Right lobe of liver (tissue), 6 donors: ENCODE measurements at places on chromosomes 3 and 15.

DNA sequence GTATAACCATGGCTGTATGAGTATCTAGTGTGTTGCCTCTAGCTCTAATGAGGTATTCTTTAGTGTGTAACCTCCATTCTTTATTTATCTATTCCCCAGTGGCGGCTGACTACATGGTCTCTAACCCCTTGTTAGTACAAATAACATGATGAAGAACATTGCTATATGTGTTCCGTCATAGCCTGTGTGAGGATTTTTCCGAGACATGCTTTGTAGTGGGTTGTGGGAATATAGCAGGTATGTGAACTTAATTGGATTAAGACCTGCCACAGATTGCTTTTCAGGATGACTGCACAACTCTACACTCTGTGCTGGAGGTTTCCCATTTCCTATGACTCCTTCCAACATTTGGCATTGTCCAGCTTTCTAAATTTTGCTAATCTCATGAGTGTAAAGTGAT lies 563.4 kb downstream of the ROBO1 start:
- DNase-seq: no peak

DNA sequence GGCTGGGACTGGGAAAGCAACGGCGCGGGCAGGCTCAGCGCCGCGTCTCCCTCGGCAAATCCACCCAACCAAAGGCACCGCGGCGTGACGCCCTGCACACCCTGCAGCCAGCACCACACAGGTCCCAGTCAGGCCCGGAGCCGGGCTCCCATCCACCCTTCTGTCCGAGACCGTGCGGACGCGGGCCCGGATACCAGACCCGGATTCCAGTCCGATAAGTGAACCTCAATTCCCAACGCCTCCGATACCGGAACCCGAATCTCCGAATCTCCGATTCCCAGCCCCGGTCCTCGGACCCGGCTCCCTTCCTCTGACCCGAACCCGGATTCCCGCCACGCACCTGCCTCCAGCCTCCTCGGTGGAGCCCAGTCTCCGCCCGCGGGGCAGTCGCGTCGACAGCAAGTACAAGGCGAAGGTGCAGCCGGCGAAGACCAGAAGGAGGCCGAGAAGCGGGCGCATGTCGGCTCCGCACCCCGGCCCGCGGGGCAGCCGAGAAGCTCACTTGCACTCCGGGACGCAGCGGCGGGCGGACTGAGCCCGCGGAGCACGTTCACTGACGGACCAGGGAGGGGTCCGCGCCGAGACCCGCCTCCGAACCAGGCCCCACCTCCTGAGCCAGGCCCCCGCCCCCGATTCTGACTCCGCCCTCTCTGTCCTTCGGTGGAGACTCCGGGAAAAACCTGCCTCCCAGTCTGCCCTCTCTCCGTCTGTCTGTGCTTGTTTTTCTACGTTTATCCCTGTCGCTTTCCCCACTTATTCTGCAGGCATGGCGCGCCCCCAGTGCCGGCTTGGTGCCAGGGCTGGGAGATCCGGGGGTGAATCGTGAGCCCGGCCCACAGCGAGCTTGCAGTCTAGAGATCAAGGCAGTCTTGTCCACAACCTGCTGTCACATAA lies at the start of gene TMEM41A:
TSS of gene TMEM41A (minus strand) at position 533 of the 894 bp plus-strand sequence. CDS start at position 459, 74 bp downstream.
- peak; percentile 96 for DNase-seq

DNA sequence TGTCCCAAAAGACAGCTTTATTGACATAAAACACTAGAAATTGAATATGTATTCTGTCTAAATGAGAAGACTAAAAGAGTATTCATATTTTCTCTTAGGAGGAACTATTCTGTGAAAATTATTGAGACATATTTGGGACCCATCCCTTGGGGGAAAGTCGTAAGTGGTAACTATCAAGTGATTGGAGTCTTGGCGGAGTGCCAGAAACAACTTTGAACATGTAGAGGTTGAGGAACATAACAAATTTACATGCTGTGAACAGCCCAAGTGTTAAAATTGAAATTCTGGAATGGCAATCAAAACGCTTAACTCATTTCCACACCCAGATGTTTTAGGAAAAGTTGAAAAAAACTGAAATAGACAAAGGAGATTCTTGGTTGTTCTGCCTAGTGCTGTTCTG lies 1034.6 kb downstream of the NSUN3 start:
- no peak for DNase-seq

GRCh38 chr3:69385723-69386555 lies at the start of gene FRMD4B:
TSS of gene FRMD4B (minus strand) at chr3:69386088. CDS start at chr3:69385989, 99 bp downstream.
- peak; percentile 76 for DNase-seq

DNA sequence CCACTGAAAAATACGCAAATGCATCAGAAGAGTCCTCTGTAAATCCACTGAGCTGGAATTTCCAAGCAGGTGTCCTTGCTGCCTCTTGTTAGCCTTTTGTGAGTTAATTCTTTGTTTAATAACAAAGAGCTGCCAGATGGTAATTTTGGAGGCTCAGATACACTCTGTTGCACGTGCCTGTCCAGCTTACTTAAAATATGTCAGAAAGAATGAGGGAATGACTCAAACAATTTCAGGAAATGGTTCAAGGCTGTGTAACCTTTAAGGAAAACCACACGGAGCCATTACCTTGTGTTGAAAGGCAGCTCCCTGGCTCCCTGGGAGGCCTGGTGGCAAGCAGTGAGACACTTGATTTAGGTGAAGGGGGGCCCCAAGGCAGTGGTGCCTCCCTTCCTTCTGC lies 302.2 kb upstream of the CTDSPL start:
- DNase-seq: no peak

DNA sequence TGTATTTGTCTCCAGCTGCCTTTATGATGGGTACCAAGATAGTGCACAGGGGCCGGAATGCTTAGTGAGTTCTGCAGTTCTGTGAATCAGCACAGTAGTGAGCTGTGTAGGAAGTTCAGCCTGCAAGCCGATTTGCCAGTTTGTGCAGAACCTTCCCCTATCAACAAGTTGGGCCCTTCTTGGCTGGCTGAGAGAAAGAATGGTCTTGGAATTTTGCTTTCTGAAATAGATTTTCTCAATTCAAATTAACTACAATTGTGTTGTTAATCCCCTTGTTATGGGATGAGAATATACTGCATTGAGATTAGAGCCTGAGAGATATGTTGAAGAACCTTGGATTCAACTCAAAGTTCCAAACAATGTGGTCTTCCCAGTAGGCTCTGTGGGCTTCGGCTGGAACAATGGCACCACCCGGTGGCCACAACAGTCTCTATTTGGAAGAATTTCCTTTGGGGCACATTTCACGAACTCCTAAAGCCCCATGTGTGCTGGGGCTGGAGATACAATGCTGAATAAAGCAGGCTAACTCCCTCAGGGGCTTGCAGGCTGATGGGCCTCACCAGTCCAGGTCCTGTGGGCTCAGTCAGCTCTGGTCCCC lies 59.1 kb downstream of the TRIM42 start:
- peak; percentile 47 for DNase-seq

GRCh38 chr3:188834349-188834748 lies 337.4 kb upstream of the TPRG1 start:
- no peak for DNase-seq

GRCh38 chr15:92655178-92655995 lies at the start of gene FAM174B:
TSS of gene FAM174B (minus strand) at chr15:92655775.
- peak; percentile 70 for DNase-seq
